A673 (cell line): ENCODE measurements at places on chromosomes 1 and 21. TPM values are rescaled to one million over a fixed set of nuclear protein-coding genes. Genes with fewer than 3 reads are reported as not detected.

Gene NTMT2
- total RNA-seq: not detected in 2 replicates

- no peak for DNase-seq
These were observed 4.1 kb downstream of the NRIP1 start for GRCh38 chr21:15060543-15061175.

Gene CHODL
- 0.19 and 0.26 TPM in 2 replicates for total RNA-seq

DNA sequence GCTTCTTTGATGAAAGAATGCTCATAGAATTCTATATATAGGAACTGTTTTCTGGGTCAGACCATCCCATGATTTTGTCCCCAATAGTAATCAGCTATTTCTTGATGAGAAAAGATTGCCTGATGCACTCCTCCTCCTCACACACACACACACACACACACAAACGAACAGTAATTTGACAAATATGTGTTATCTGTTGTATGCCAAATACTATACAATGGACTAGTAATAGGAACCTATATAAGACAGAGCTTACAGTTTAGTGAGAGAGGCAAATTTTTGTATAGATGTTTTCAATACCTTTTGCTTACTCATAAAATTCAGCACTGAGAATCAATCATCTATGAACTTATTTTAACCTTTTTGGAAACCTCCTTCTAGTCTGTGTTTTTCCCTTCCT lies 76.8 kb downstream of the PLA2G4A start:
- no peak for DNase-seq

- DNase-seq: peak; percentile 60
These were observed 54.5 kb downstream of the PCNX2 start for GRCh38 chr1:233240829-233241682.

DNA sequence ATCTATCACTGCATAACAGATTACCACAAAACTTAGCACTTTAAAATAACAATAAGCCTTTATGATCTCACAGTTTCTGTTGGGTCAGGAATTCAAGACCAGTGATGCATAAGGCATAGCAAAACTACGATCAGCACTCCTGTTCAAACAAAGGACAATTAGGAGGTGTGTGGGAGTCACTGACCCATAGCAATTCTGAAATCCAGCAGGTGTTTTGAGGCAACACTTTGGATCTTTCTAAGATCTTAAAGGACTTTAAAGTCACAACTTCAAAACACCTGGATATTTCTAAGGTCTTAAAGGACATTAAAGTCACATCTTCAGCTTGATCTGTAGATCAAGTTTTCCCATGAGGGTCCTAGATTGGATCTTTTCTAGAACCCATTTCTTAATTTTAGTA lies 35.3 kb downstream of the AKT3 start:
- DNase-seq: no peak

DNA sequence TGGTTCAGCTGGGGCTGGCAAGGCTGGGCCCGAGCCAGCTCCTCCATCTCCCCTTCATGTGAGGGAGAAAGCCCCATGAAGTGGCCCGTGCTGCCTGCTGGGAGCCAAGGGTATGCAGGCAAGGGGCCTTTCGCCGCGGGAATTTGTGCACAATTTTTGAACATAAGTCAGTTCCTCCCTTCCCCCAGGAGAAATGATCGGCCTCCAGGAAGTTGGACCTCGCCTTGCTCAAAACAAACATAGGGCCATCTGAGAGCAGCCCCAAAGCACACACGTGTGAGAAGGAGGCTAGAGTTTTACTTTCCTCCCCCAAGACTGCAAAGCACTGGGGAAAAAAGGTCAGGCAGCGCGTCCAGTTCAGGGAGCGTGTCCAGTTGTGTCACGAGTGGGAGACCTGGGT lies 64.7 kb downstream of the PRDM16 start:
- DNase-seq: no peak

- no peak for DNase-seq
These were observed 232.9 kb upstream of the SGIP1 start for GRCh38 chr1:66300972-66301451.

GRCh38 chr21:26684889-26685288 lies 111.8 kb upstream of the CYYR1 start:
- no peak for DNase-seq

GRCh38 chr1:189859385-189859977 lies 618.2 kb downstream of the BRINP3 start:
- peak; percentile 42 for DNase-seq

- DNase-seq: no peak
These were observed 1412.7 kb downstream of the KCNT2 start for GRCh38 chr1:195195423-195196057.

Gene HSD3B2
- not detected in 2 replicates for total RNA-seq

DNA sequence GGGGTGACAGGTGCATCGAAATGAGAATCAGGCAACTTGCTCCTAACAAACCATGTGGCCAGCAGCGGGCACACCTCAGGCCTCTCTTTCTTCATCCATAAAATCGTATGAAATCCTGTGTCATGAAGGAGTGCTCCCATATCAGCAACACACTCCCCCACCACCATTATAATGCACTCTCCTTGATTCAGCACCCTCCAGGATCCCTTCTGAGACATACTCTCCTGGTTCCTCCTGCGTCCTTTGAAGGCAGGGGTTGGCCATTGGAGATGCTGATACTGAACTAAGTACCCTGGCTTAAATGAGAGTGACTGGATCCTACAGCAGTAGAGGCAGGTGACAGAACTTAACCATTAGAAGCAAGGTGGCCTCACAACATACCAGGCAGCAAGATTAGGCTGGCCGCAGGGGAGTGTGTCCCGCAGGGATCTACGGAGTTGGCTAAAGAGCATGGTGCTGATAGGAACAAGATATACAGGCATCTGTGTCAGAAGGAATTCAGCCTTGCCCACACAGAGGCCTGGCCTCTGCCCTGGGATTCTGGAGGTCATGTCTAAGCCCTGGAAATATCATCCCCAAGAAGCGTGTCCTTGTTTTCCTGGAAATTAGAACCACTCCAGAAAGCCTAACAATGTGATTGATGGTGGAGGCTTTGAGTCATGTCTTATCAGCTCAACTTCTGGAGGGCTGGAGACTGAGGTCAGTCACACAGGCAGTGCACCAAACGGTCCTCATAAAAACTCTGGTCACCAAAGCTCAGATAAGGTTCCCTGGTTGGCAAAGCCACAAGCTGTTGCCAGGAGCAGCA lies 16.8 kb downstream of the S100A7A start:
- DNase-seq: no peak

GRCh38 chr1:40318970-40319621 lies 2.0 kb upstream of the COL9A2 start:
- no peak for DNase-seq

- no peak for DNase-seq
These were observed 538.4 kb downstream of the PTPRC start for GRCh38 chr1:199177241-199177640.

Gene RBM11
- total RNA-seq: 319 TPM in 2 replicates

DNA sequence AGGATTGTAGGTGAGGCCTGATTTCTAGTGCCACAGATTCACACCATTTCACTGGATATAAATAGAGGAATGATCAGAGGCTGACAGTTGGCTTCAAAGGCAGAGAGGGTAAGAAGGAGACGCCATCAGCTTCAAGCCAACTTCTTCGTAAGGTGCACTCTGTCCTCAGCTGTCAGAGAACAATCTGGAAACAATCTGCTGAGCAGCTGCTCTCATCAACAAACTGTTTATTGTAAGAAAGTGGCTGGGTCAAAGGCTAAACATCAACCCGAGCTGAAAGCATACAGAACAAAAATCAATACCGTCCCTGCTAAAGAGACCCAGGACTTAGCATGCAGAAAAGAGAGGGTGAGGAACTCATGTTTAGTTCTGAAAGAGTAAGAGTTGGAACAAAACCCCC lies 48.2 kb downstream of the HLCS start:
- DNase-seq: no peak

Gene CYP4X1
- total RNA-seq: not detected in 2 replicates
